ENCODE measurements at places on chromosomes 7 and 10.

DNA sequence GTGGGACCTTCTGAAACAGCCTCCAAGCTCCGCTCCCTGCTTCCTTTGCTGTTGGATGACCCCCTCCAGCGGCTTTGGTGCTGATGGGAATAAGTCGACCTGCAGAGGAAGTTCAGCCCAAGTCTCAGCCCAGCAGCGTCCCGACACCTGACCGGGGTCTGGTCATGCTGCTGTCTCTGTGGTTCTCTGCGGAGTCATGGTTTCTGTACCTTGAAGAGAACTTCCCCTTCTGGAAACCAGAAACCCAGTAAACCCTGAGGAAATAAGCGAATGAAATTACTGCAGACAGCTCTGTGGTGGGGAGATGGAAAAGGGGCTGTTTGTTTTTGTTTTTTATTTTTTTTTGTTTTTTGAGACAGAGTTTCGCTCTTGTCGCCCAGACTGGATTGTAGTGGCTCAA lies 18.3 kb upstream of the ZNF12 start:
- no peak for DNase-seq

GRCh38 chr10:51763746-51764145 lies 64.4 kb upstream of the CSTF2T start:
- no peak for DNase-seq

DNA sequence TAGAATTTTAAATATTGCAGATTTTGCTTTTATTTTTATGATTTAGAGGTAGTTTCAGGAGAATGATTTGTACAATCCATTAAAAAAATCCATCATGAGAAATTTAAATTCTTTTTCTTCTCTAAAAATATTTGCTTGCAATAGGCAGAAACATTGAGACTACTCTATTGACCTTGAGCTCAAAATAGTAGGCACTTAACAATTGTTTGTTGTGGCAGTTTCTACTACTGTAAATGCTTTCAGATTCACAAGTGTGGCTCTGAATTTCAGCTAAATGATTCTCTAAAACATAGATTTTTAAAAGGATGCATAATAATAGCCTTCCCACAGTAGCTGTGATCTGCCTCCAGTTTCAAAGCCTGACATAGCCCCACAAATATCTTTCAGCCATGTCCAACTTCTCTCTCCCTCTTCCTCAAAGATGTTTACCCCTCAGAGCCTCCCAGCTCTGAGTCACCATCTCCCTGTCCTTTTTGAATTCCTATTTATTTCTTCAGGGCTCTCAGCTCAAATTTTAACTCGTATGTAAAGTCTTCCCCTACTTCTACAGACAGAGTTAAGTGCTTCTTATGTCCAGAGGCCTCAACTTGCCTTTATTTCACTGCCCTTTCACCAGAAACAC lies 160.5 kb downstream of the AOAH start:
- no peak for DNase-seq

GRCh38 chr7:1345796-1346755 lies 113.2 kb downstream of the MICALL2 start:
- no peak for DNase-seq

GRCh38 chr10:5594271-5595049 lies 69.7 kb downstream of the CALML3 start:
- DNase-seq: no peak

DNA sequence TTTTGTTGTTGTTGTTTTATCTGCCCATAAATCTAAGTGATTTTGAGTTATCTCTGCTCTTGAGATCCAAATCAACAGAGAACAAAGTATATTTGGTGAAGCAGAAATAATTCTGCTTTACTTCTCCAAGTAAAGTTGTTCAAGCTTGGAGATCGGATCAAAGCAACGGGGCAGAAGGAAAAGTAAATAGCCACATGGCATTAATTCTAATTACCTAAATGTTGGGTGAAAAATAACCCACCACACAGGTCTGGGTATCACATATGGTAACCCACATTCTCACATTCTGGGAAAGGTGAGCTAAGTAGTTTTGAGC lies 3.1 kb downstream of the NRP1 start:
- DNase-seq: no peak

- no peak for DNase-seq
Observed at GRCh38 chr10:97752956-97753355, 16.0 kb downstream of the ZFYVE27 start.

DNA sequence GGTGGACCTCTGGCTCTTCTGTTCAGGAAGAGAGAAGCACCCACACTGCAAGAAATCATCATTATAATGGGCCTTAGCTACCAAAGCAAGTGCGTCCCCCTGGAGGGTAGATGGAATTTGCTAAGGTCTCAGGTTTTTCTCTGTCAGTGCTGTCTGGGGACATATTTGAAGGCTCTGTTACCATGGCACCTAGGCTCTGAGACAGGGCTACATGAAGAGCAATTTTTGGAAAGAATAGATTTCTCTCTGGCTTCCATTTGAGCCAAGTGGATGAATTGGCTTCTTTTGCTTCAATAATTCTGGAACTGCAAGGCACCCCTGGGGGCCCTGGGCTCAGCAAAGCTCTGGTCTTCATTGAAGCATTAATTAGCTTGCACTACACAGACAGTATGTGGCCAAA lies 349.1 kb upstream of the GALNT17 start:
- no peak for DNase-seq

DNA sequence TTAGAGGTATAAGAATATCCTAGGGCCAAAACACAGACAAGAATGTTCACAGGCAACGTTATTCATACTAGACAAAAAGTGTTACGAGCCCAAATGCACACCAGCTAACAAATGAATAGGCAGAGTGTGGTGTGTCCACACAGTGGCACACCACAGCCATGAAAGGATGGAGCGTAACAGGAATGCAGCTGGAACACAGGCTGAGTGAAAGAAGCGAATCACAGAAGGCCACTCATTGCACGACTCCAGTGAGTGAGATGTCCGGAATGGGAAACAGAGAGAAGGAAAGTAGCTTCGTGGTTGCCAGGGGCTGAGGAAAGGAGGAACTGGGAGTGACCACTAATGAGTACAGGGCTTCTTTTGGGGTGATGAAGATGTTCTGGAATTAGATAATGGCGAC lies 198.8 kb downstream of the TNS3 start:
- no peak for DNase-seq

DNA sequence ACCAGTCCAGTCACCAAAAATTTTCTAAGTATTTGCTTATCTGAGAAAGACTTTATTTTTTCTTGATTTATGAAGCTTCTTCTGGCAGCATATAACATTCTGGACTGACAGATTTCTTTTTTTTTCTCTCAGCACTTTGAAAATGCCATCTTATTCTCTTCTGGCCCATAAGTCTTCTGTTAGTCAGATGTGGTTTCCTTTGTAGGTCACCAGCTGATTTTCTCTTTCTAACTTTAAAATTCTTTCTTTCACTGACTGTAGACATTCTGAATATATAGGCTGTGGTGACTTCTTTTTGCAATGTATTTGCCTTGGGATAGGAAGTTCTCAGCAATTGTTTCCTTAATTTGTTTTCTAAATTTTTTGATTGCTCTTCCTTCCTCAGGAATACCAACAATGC lies 172.5 kb downstream of the CCDC7 start:
- DNase-seq: no peak

DNA sequence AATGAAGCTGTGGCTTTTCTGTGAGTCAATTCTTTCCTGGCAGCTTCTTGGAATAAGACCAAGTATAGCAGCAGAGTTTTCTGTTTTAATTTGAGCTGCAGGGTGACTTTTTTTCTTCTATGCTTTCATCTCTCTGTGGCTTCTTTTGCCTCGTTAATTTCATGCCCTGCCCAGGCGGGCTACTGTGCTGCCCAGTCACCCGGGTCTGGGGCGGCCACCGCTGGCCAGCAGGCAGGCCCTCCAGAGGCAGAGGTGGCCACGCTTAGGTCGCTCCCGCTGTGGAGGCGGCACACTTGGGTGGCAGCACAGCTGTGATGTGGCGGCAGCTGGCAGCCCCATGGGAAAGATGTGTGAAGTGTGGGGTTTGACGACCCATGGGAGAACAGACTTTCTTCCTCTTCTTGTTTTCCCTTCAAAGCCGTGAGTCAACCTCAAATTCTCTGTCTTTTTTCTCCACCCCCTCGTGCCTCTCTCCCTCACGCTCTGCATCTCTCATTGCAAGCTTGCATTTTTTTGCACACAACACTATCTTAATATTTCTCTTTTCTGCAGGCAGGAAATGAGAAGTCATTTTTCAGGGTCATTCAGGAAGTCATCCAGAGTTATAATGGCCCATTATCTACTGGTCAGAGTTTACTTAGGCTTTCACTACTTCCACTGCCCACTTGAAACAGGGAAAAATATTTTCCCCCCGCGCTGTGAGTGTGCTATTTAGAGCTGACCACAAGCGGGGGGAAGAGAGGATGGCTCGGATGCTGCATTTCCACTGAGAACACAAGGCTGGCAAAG lies 67.8 kb downstream of the EGFR start:
- no peak for DNase-seq

DNA sequence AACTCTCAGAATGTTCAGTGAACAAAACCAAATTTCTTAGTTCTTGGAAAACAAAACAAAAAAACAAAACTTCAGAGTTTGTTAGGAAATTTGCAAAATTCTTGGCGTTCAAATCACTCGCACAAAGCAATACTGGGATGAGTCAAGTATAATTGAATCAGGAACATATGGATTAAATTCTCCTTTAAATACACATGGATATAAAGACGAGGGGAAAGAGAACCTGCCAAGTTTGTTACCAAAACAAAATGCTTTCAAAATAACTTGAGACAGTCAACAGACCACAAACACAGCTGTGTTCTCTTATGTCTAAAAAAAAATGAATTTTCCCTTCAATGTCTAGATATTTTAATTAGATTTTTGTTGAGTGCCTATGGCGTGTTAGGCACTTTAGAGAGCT lies 93.5 kb upstream of the MPP7 start:
- no peak for DNase-seq

DNA sequence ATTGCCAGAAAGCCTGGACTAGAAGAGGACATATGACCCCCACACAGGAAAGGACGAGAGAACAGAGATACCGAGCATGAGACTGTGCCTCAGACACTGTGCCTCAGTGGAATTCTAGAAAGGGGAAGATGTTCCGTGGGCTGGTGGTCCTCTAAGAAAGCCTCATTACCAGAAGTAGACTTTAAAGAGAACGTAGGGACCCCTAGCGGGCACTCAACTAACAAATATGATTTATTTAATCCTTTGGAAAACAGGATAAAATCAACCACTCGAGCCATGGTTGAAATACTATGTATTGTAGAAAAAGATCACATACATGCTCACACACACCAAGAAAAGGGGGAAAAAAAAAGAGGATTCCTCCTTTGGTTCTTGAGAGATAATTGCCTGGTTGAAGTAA lies 701.2 kb upstream of the SORCS1 start:
- no peak for DNase-seq

DNA sequence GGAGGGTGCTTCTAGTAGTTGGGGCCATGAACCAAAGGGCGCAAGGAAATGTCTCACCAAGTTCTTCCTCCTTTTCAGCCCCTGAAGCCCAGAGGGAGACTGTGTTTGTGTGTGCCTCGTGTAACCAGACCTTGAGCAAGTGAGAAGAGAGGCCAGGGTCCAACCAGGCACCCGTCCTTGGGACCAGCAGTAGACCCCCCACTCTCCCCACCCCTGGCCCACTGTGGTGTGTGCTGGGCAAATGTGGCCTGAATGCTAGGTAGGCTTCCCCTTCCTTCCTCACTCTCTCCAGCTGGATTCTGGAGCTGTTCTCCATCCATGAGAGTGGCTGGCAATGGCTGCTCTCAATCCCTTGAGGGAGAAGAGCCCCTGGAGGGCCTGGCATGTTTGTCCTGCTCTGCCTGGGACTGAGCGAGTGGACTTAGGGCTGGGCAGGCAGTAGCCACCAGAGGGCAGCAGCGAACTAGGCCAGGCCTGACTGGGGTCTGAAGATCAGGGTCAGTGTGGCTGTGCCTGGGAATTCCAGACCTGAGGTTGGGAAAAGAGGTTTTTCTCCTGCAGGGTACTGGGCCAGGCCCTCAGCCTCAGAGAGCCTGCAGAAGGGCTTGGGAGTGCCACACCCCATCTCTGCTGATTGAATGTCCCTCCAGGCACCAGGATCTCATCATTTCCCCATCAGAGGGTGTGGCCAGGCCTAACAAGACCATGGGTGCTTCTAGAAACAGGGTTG lies 12.5 kb downstream of the SFRP5 start:
- peak; percentile 21 for DNase-seq

Data from activated T-cell treated with anti-CD3 and anti-CD28 coated beads for 4 hours (primary cell).